ENCODE measurements at places on chromosomes 7 and 10.

GRCh38 chr7:2260820-2261219 is 18.8 kb downstream of the NUDT1 start:
- peak; percentile 39 for DNase-seq

GRCh38 chr7:32259931-32260596 is 189.9 kb upstream of the PDE1C start:
- no peak for DNase-seq

GRCh38 chr7:154610903-154611302 is 392.0 kb downstream of the PAXIP1 start:
- no peak for DNase-seq

DNA sequence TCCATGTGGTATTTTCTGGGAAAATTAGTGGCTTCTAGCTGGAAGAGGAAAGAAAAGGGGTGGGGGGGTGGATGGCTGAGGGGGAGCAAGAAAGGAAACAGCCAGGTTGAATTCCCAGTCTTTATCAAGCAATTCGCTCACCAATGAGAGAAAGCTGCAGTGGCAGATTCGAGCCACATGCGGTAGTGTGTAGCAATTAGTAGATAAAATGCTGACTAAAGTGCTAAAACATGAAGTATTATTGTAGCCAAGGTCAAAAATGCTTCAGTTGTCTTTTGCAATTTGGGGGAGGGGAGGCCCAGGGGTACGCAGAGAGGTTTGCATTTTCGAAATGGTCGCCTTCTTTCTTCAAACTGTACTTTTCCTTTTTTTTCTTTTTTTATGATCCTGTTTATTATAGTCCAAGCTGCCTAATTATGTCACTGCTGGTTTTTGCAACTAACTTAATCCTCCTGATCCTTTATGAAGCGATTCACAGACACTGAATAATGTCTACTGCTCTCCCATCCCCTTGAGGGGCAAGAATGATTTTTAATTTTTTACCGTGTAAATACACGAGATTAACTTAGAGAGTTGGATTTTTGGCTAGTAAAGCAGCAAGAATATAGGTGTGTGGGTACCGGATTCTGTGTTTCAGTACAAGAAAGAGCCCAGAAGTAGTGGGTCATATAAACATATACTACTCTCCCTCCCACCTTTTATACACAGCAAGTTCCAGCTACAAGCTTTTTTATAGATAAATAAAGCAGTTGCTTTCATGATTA is 3.6 kb upstream of the ARID5B start:
- DNase-seq, result peak; percentile 64

DNA sequence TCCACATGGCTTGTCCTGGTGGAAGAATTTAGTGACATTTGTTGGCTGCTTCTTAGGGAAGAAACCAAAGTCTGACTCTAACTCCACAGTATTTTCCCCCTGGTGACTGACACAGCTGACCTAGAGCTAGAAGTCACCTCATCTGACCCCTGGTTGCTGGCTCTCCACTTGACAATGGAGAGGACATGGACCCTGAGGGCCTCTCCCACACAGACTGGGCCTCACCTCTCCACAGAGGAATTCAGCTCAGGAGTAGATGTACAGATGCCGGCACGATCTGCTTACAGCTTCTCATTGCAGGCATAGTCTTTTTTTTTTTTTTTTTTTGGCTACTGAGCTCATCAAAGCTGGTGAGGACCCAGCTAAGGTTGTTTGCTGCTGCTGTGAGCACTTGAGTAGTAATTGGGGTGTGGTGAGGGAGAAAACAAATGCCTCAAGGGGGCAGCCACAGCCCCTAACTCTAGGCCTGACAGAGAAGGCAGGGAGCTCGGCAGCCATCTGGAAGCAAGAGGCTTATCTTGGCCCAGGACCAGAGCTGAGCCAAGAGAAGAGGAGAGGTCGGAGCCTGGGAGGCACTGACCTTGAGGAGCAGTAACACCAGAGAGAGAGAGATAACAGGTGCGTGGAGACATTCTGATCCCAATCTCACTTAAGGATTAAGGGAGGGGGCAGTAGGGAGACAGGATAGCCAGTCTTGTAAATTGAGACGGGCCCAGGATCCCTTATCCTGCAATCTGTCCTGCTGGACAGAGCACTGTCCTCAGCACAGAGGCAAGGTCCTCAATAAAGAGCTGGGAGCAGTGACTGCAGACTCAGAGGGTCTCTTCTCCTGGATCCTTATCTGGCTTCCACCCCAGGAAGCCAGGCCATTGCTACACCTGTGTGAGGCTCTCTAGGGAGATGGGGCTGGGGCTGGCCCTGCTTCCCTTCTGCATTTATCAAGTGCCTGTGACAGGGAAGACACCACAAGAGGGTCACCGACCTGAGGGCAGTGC is 9.4 kb downstream of the PRSS58 start:
- no peak for DNase-seq

- DNase-seq, result no peak
These were observed 186.3 kb downstream of the PTN start for GRCh38 chr7:137157256-137157655.

GRCh38 chr7:126776498-126776897 is 476.2 kb downstream of the GRM8 start:
- DNase-seq, result no peak

GRCh38 chr7:465710-466400 is 53.8 kb downstream of the PDGFA start:
- DNase-seq, result no peak
